ENCODE measurements at places on chromosomes 3 and 15.

DNA sequence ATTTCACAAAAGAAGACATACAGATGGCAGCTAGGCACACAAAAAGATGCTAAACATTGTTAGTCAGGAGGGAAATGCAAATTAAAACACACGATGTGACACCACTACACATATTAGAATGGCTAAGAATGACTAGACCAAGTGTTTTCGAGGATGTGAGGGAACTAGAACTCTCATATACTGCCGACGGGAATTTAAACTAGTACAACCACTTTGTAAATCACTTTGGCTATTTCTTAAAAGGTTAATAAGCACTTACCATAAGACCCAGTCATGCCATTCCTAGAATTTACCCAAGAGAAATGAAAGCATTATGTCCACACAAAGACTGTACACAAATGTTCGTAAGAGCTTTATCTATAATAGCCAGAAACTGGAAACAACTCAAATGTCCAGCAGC is 5.6 kb downstream of the CEP70 start:
- no peak for DNase-seq

DNA sequence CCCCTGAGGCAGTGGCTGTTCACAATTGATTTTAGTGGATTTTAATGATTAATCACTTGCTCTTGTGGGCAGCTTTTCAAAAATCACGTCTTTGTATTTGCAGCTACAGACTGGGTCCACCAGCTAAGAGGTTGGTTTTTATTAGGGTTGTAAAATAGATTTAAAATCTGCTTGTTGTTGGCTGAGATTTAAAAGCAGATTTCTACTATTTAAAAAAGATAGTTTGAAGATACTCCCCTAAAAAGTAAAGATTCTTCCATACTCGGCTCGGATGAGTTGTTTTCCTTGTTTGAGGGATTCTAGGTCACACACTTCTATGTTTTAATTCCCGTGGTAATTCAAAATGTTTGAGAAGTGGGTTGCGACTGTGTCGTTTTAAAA is 1.7 kb downstream of the KLHL24 start:
- no peak for DNase-seq

DNA sequence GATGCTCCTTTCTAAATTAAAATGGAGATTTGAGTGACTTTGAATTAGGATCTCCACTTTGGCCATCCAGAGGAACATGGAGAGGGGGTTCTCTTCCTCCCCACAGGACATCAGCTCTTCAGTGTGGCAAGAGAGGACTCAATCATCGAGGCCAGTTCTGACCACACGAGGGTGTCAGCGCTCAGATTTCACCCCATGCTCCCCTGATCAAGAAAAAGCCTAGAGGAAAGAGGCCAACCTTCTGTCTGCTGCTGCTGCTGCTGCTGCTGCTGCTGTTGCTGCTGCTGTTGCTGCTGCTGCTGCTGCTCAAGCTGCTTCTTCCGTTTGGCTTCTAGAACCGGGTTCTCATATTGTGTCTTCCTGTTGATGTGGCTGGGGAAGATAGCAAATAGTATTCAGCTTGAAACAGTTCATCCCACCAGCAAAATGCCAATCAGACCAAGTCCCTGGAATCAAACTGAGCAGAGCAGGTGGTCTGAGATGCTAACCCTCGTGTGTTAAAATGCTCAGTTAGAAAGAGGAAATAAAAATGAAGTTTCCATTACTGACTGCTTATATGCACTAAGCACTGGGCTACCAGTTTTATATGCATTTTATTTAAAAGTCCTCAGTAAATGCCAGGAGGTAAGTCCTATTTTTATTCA is 599.0 kb downstream of the MAGI1 start:
- DNase-seq, result peak; percentile 62

- DNase-seq, result no peak
Observed at GRCh38 chr3:36957862-36958686, 13.2 kb upstream of the TRANK1 start.

GRCh38 chr3:111976254-111976653 is 2.6 kb upstream of the ABHD10 start:
- DNase-seq, result no peak
